ENCODE measurements at places on chromosomes 2 and 18.

DNA sequence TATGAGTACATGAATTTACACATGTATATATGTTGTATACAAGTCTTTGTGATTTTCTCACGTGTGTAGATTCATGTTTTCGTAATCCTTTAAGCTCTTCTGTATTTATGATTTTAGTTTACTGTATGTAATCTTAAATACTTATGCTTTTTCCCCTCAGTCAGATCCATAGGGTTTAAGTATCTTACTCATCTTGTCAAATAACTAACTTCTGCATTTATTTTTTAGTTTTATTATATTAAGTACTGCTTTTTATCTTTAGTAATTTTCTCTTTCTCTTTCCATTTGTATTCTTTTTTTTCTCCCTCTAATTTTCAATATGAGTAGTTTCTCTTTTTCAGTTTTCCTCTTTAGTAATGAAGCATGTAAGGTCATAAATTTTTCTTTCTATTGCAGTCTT lies 179.4 kb downstream of the LCLAT1 start:
- DNase-seq: no peak

DNA sequence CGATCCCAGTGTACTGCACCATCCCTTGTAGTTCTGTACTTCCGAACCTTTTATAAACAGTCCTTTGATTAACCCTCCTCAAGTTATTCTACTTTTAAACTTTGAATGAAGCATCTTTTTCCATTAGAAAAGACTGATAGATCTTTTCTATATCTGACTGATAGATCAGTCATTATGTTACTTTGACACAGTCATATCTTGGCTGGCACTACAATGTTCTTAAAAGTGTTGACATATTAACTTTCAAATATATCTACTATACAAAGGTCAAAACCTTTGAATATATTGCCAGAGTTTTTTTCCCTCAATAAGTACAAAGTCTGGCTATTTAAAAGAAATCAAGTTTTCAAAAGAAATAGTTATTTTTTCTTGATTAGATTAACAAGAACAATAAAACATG lies 35.4 kb upstream of the NABP1 start:
- DNase-seq: no peak

GRCh38 chr18:46571756-46572155 lies 85.3 kb downstream of the LOXHD1 start:
- no peak for DNase-seq

DNA sequence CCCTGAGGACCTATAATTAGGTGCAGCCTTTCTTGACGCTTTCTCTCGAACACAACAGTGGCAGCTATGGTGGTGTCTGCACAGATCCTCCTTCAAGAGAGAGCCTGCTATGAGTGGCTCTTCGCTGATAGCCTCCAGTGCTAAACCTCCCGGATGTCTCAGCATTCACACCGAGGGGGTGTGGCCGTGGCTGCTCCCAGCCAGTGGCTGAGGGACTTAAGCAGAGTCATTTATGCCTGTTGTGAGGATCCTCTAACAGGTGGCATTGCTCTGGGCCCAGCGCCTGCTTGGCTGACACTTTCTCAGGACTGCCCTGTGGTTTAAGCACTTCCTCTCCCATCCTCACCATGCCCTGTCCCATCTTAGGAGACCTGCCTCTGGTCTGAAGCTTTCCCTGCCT lies 592.0 kb upstream of the LRRTM1 start:
- DNase-seq: no peak

DNA sequence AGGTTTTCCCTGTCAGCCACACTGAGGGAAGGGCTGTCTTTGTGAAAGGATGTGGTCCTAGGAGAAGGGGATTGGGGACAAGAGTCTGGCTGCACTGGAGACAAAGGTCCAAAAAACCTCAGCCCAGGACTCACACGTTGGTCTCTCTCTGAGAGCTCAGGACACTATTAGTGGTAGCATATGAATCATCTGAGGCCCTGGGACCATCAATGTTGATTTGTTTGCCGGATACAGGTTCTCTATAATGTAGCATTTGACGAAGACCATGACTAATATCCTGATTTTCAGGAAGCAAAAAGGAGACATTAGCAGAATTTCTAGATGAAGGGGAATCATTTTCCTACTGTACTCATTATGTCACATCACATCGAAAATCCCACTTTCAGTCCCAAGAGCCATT lies 22.2 kb upstream of the DNAH6 start:
- no peak for DNase-seq
